ENCODE measurements at places on chromosomes 11 and 22. TPM values are rescaled to one million over a fixed set of nuclear protein-coding genes. Genes with fewer than 3 reads are reported as not detected.

Gene KCTD14
- not detected for total RNA-seq

Gene FXYD2
- total RNA-seq: not detected

Gene SEZ6L
- not detected for total RNA-seq

Gene NLRX1
- total RNA-seq: 20.8 TPM

Gene LRP5
- 14.3 TPM for total RNA-seq

Gene TENM4
- total RNA-seq: not detected

Gene HSPB2
- not detected for total RNA-seq

Gene ANKRD13D
- total RNA-seq: 61.9 TPM

Gene FZD4
- 0.42 TPM for total RNA-seq

Gene SERPING1
- 0.43 TPM for total RNA-seq

Gene TKFC
- total RNA-seq: 154 TPM

Gene MMP11
- total RNA-seq: 0.43 TPM

Gene MYO18B
- 0.17 TPM for total RNA-seq

- no peak for DNase-seq
Measured at GRCh38 chr11:34149786-34150185, 44.4 kb downstream of the NAT10 start.

GRCh38 chr11:63610604-63611394 lies 3.4 kb downstream of the PLAAT3 start:
- DNase-seq: no peak

- no peak for DNase-seq
Measured at GRCh38 chr11:82791779-82792178, 58.1 kb upstream of the FAM181B start.

GRCh38 chr11:62370743-62371440 lies 33.6 kb downstream of the ASRGL1 start:
- DNase-seq: peak; percentile 59

GRCh38 chr22:19062139-19062942 lies 59.9 kb downstream of the DGCR2 start:
- DNase-seq: no peak

DNA sequence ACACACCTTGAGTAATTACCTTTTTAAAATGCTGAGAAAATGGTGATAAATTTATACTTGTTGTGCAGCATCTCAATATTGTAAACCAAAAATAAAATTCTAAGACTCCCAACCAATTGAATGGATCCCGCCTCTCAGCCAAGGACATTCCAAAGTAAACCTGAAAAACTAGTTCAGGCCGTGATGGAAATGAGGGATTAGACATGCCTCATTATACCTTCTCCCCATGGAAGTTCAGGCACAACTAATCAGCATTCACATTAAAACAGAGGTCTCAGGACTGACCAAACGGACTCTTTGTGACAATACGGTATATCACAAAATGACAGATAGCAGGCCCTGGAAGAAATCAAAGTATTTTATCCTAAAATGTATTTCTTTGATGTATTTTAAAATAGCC lies 907.4 kb upstream of the RAG2 start:
- DNase-seq: no peak

DNA sequence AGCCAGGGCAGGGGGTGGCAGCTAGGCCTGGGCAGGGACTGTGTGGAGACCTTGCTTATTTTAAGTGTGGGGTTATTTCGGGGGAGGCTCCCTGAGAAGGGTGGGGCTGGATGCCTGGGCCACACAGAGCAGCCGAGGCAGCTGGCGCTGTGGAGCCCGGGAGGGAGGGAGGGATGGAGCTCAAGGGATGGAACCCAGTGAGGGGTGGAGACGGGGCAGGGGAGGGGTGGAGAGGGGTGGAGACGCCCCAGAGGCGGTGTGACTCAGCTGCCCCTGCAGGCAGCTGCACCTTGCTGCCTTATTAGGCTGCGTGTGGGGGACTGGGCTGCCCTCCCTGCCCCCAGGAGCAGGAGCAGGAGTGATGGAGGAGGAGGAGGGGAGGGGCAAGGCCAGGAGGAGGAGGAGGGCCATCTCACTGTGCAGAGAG lies 9.8 kb upstream of the TSSC4 start:
- no peak for DNase-seq

DNA sequence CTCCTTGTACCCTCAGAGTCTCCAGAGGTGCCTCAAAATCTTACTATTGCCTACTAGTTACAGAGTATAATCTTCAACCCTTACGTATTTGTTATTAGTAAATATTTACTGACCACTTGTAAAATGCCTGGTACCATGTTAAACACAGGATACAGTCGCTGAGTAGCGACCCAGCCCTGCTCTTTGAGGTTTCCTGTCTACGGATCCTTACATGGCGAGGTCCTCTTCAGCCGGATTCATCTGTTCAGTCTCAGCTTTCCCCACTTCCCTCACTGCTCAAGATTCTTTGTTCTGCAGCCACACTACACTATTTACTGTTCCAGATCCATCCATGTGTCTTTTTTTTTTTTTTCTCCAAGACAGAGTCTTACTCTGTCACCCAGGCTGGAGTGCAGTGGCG lies 13.2 kb upstream of the TTC36 start:
- DNase-seq: no peak

DNA sequence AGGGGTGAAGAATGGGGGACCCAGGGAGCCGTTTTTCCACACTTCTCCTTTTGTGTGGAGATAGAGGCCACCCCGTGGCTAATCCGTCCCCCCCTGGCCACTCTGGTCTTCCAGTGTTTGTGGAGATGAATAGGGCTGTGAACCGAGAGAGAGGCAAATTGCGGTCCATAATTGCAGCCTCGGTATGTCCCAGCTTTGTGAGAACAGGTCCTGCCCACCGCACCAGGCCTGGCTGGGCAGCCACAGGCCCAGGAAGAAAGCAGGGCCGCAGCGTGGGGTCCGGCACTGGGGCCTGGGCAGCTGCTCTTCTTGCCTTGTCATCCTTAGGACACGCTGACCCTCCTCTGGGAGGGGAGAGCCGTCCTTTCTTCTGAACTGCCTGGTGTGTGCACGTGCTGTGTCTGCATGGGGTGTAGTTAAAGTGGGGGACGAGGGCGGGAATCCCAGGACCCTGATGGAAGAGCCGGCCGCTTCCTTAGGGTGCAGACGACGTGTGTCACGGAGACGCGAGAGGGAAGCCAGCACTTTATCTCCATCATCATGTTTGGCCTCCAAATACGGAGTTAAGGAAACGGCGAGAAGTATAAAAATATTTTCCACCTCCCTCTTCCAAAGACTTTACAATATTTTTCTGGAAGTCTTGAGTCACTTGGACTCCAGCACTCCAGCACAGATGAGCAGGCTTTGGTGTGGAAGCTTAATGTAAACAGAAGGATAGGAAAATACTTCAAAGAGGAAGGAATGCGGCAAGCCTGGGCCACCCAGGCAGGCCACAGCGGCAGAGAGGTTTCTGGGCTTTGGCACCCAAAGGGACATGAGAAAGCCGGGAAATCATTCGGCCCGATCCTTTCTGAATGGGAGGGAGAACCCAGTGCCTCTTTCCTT lies 1248.4 kb downstream of the BRD1 start:
- no peak for DNase-seq

DNA sequence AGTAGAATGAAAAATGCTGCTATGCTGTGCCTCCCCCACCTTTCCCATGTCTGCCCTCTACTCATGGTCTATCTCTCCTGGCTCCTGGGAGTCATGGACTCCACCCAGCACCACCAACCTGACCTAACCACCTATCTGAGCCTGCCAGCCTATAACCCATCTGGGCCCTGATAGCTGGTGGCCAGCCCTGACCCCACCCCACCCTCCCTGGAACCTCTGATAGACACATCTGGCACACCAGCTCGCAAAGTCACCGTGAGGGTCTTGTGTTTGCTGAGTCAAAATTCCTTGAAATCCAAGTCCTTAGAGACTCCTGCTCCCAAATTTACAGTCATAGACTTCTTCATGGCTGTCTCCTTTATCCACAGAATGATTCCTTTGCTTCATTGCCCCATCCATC lies 14.9 kb upstream of the HBE1 start:
- no peak for DNase-seq

DNA sequence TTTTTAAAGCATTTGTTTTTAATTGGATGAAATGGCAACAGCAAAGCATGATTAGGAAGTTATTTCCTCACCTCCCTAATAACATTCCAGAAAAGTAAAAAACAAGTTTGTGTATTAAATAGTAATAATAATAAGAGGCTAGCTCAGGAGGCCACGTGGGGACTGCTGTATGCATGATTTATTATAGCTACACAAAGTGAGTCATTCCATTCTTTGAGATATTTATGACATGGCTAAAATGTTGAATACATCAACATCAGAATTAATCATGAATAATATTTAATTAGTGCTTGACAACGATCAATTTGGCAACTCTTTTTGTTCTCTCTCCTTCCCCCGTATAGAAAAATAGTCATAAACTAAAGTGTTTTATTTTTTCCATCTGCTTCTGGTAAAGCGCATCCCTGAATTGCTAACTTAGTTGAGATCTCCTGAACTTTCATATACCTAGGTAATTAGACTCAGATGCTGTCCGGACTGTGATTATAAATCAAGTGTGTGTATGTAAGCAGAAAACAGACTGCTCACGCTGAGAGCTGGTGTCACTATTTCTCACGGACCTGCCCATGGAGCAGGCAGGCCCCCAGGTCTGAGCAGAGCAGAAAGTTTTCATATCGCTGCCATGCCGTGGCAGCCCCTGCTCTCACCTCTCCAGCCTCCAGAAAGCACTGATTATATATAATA lies 125.7 kb downstream of the WT1 start:
- no peak for DNase-seq

GRCh38 chr11:34425360-34425759 lies 13.4 kb upstream of the CAT start:
- no peak for DNase-seq

GRCh38 chr22:47629791-47630655 lies 867.6 kb downstream of the TBC1D22A start:
- no peak for DNase-seq

- peak; percentile 32 for DNase-seq
Measured at GRCh38 chr11:117796872-117797529, at the start of gene DSCAML1. Gene DSCAML1, minus strand, starts transcription at chr11:117797216. Its CDS starts 137 bp downstream, at chr11:117797079.

DNA sequence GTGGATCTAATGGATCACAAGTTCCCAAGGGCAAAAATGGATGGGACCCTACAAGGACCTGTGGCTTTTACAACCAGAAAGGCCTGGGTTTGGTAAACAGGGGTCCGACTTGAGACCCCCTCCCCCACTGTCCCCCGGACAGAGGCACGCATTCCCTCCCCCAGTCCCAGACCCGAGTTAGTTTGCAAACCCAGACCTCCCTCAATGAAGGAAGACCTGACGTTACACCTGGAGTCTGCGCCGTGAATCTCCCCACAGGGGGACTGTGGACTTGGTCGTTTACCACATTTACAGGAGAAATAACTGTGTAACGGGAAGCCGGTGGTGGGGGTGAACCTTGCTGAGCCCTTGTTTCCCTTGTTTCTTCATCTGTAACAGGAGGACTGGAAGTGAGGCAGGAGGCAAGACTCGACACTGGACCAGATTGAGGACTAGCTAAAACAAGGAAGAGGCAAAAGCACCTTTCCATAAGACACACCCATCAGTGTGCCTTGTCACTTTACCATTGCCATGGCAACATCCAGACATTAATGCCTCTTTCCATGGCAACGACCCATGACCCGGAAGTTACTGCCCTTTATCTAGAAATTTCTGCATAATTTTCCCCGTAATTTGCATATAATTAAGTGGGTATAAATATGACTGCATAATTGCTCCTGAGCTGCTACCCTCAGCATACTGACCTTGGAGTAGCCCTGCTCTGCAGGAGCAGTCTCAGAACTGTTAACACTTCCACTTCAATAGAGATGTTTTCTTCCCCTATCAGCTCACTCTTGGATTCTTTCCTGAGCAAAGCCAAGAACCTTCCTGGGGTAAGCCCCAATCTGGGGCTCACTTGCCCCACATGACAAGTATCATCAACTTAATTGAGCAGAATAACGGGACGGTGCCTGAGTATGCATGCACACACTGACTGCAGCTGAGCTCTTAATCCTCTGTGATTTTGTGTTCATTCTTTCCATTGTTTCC lies 25.4 kb downstream of the PDGFB start:
- no peak for DNase-seq

Measured in activated naive CD4-positive, alpha-beta T cell treated with anti-CD3 and anti-CD28 coated beads for 36 hours (primary cell).